ENCODE measurements at places on chromosomes 13 and 19. TPM values are rescaled to one million over a fixed set of nuclear protein-coding genes. Genes with fewer than 3 reads are reported as not detected.

Gene PLIN5
- total RNA-seq, result not detected

Gene PRX
- 0.99 TPM for total RNA-seq

Gene EDNRB
- total RNA-seq, result not detected

Gene ACP5
- total RNA-seq, result 32.1 TPM

All from hair follicular keratinocyte (primary cell).